Central memory CD4-positive, alpha-beta T cell (primary cell): ENCODE measurements at places on chromosomes 5 and 9.

DNA sequence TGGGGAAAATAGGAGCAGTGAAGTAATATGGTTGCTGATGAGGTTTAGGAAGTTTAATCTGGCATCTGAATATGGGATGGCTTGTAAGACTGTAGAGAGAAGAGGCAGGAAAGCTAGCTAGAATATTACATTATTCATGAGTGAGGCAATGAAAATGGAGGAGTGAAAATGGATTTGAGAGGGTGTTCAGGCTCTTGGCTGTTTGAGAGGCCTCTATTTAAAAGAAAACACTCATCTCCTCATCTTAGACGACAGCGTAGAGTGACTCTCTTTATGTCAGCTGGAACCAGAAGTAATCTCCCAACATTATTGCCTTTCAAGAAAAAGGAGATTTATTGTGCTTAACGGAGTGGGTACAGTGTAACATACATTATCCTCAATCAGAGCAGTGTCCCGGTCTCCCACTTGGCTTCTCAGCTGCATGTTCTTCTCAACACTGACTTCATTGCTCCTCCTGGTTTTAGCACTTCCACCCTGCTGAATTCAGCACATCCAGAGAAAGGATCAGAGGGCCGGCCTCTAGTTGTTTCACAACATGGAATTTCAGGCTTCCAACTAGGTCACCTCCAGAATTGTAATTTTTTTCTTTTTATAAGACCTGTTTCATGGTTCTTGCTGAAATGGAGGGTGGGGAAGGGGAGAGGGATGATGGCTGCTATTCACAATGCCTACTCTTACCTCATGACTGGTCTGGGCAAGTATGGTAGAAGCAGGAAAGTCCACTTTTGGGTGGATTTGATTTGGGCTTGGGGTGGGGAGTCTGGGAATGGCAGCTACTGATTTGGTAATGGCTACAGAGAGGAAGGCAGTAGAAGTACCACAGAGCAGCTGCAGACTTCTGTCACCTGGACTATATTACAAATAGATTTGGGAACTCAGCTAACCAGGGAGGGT, 52.9 kb upstream of the KIAA1958 start:
- DNase-seq = no peak

DNA sequence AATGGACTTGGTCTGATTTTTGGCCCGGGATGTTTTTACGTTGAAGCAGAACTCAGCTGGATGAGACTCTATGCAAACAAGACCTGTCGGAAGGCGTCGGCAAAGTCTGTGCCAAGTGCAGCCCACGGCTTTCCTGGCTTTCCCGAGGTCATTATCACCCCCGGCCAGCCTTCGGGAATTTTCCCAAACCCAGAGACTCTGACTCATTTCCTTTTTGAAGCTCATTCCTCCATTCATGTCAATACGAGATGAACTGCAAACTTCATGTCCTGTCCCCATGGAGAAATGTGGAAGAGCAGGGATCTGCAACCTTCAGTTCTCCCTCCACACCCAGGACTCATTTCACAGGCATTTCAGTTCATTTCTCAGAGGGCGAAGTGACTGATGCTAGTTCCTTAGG, 95.3 kb downstream of the IRX2 start:
- DNase-seq = no peak

DNA sequence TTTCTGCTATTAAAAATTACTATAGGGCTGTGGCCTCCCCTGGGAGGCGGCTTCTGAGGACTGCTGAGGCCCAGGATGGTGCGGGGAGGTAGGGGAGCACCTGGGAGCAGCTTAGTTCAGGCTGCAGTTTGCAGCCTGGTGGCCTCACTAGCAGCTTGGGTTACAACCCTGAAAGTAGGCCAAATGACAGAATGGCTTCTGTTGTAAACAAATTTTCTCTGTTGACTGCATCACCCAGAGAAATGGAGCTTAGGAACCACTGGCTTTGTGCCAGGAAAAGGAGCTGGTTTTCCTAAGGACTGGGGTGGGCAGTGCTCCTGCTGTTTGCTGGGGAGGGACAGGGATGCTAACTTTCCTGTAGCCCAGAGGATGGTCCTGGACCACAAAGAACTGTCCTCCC, 130.3 kb downstream of the ENTREP1 start:
- no peak for DNase-seq

DNA sequence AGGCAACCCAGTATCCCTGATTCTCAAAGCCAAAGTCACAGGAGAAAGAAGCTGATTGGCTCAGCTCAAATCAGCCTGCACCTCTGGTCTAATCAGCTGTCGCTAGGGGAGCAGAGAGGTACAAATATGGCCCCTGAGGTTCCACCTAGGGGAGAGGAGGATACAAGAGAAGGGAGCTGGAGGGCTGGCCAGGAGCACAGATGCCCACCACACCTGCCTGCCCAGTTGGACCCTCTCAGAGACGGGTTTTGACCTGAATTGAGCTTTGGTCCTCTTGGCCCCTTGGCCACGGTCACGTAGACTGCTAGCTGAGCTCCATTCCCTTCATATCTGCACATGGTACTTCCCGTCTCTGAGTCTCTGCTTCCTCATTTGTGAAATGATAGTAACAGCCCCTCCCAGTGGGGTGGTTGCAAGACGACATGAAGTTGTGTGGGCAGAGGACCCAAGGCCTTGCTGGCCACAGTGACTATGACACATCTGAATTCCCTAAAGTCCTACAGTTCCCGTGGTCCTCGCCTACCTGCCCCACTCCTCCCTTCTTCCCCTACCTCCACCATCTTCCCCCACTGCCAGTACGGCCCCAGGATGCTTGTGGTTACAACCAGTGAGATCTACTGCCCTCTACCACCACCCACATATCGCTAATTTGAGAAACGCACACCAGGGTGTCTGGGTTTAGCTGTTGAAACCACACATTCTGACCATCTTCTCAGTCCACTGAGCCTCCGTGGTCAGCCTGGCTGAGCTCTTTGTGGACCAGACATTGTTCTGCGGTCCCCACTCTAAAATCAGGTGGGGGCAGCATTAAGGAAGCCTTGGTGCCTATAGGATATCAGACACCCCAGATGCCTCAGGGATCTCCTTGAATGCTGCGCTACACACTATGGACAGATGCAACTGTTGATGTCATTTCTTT, 60.3 kb upstream of the NEK6 start:
- DNase-seq = no peak

GRCh38 chr9:83707518-83707767, 315 bp downstream of the UBQLN1 start:
- DNase-seq = no peak

GRCh38 chr5:36323926-36324781, 22.5 kb upstream of the RANBP3L start:
- no peak for DNase-seq

- no peak for DNase-seq
These were observed 450.4 kb upstream of the CTNND2 start for GRCh38 chr5:12354686-12355085.

DNA sequence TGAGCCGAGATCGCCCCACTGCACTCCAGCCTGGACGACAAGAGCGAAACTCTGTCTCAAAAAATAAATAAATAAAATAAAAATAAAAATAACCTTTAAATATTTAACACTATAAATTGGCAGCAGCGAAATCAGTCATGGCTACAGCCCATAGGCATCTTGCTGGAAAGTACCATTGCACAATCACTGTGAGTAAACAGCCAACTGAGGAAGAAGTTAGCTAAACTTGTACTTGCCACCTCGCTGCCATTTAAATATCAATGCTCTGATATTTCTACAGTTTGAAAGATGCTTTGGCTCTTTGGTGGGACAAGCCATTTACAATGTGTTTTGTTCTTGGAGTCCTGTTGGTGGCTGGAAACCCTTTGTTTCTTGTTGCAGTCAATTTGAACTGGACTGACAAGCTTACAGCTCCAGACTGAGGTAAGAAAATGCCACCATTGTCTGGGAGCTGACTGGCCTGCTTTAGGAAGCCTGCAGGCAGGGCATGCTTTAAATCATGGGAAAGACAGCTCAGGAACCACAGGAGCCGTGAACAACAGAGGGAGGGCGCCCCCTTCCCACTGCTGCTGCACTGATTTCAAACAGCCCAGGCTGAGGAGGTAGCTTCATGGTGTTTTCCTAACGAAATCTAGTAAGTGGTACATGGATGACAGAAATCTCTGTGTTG, 322.8 kb upstream of the RFX3 start:
- no peak for DNase-seq

GRCh38 chr5:139675213-139675612, 27.1 kb downstream of the CXXC5 start:
- no peak for DNase-seq

- DNase-seq = no peak
These were observed 8.5 kb upstream of the GSN start for GRCh38 chr9:121259498-121259897.

GRCh38 chr5:160199410-160199911, 29.8 kb upstream of the FABP6 start:
- peak; percentile 49 for DNase-seq

GRCh38 chr5:100762108-100762507, 141.0 kb downstream of the ST8SIA4 start:
- no peak for DNase-seq

DNA sequence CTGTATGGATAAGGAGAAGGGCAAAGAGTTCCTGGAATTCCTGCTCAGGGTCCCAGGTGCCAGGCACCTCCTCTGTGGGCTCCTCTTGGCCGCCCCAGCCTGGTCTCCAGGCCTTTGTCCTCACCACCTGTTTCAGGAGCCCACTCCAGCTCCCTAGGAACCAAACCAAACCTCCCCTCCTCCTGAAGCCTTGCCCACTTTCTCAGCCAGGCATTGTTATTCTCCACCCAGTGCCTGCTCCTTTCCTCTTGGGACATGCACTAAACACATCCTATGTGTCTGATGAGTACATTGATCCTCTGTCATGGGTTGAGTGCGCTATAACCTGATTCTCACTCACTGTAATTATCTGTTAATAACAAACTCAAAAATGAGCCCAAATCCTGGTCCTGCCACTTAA, 189.8 kb downstream of the SPOCK1 start:
- DNase-seq = no peak

GRCh38 chr9:134293031-134293521, 33.2 kb upstream of the RXRA start:
- no peak for DNase-seq

DNA sequence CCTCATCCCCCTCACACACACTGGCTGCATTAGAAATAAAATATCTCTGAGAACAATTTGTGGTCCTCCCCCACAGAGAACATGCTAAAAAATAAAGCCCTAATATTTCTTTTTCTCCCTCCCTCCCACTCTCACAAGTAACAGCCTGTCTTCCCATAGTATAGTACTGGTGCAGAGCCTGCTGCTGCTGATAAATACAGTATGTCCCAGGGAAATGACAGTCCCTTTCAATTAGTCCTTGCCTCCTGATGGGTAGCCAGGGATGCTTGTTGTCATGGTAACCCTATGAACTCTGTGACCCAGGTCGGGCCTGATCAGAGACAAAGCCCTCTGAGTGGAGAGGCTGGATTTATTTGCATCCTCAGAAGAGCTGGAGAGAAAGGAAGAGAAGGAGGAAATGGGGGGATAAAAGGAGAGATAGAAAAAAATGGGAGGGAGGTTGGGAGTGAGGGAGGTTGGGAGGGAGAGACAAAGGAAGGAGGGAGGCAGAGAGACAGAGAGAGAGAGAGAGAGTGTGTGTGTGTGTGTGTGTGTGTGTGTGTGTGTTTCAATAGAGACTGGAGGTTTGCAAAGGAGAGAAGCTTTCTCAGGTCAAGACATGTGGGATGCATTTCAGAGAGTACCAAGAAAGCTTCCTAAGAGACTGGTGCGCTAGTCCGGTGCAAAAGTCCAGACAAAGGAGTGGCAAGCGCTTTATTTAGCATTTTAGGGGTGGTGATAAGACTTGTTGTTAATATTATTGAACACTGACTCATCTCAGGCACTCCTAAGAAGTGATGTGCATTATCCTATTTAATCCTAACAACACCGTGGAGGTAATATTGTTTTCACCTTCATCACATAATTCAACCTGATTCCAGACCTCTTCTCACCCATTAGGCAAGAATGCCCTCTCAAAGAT, 260.8 kb downstream of the FAM114A2 start:
- no peak for DNase-seq
